ENCODE measurements at places on chromosomes 12 and 14.
A peak's percentile ranks its signal among the peaks of the same experiment; 100 is the strongest.

DNA sequence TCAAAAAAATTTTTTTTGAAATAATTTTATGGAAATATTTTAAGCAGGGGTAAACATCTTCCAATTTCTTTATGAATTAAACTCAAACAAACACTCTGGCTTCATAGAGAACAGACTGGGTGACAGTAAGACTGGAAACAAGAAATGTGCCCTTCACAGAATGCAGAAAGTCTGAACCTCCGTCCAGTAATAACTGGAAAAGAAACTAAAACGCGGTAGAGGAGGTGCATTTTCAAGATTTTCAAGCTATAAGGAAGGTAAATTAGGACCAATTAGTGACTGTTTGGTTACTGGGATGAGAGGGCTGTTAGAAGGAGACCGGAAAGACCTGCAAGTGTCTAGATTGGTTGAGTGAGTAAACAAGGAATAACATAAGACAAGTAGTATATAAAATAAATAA is 245.7 kb downstream of the CEP128 start:
- no peak for DNase-seq

GRCh38 chr12:119659289-119659897 is 8.5 kb upstream of the PRKAB1 start:
- DNase-seq, result no peak

GRCh38 chr14:93811676-93812075 is 23.4 kb upstream of the PRIMA1 start:
- no peak for DNase-seq

DNA sequence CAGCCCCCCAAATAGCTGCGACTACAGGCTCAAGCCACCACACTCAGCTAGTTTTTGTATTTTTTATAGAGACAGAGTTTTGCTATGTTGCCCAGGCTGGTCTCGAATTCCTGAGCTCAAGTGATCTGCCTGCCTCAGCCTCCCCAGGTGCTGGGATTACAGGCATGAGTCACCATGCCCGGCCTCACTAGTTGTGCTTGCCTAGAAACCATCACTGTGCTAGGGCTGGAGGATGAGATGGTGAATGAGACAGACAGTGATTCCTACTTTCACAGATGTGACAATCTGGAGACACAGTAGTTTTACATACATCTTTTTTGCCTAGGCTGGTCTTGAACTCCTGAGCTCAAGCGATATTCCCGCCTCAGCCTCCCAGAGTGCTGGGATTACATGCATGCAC is 7.5 kb upstream of the MSI1 start:
- DNase-seq, result no peak

DNA sequence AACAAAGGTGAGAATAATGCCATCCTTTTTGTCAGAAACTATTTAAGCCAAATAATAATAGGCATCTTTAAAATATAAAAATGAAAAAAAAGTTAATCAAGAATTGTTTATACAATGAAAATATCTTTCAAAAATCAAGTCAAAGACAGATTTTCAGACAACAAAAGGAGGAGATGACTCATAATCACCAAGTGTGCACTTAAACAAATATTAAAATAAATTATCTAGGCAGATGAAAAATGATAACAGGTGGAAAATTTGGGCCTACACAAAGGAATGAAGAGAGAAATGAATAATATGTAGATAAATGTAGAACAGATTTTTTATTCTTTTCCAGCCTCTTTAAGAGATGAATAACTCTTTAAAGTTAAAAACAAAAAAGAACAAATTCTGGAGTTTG is 250.0 kb upstream of the PLEKHG7 start:
- DNase-seq, result no peak

GRCh38 chr14:80987235-80988032 is 32.0 kb downstream of the TSHR start:
- DNase-seq, result peak; percentile 64

- DNase-seq, result no peak
These were observed 36.0 kb upstream of the CTDSP2 start for GRCh38 chr12:57882575-57882974.

- DNase-seq, result no peak
These were observed 40.7 kb upstream of the RIN3 start for GRCh38 chr14:92472860-92473259.

DNA sequence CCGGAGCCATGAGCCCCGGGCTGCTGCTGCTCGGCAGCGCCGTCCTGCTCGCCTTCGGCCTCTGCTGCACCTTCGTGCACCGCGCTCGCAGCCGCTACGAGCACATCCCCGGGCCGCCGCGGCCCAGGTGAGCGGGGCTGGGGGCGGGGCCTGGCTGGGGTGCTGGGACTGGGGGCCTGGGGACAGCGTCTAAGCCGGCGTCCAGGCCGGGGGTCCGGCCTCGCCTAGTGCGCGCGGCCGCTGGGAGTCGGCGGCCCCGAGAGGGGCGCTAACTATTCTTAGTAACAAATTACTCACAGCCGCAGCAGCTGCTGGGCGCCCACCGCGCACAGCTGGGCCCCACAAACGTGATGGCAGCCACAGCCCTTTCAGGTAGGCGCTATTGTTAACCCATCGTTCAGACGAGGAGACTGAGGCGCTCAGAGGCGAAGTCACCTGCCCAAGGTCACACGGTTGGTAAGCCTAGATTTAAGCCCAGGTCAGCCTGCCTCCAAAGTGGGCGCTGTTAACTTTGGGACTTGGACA is 374 bp downstream of the CYP46A1 start:
- DNase-seq, result no peak

DNA sequence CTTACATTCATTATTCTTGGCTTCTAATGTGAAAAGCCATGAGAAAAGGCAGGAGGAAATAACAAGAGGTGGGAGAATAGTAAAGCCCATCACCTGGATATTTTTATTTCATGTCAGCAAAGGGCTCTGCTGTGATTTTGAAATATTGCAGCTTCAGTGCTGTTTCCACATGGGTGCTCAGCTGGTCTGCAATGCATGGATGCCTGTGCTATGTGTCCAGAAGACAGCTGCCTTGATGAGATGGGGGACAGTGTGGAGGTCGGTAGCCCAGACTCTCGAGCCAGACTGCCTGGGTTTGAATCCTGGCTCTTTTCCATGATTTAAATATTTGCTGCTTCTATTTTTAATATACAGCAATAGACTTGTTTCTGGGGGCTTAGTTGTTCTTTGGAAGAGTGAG is 477.5 kb upstream of the GARIN6 start:
- no peak for DNase-seq

GRCh38 chr14:95696741-95697140 is 10.5 kb downstream of the TCL1B start:
- DNase-seq, result no peak

DNA sequence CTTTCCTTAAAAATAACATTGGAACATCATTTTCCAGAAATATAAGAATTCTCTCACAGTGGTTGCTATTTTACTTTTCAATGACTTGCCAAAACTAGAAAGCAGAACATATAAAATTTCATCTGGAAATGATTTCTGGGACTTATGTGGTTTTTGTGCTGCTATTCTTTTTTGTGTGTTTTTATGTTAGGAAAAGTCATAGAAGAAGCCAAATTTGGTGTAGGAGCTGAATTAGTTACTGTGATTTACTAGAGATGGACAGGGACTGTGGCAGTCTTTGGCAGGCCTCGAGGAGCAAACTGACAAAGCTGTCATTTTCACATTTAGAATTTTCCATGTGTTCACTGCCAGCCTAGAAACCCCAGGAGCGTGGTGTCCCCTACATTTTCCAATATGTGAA is 38.3 kb upstream of the LDHB start:
- no peak for DNase-seq
